GM10248 (cell line): ENCODE measurements at places on chromosomes 5 and 9.

GRCh38 chr5:159955056-159955624 is 38.9 kb downstream of the ADRA1B start:
- DNase-seq, result no peak

- DNase-seq, result peak; percentile 26
These were observed 7.0 kb downstream of the PAM start for GRCh38 chr5:102762095-102762534.

- no peak for DNase-seq
These were observed 60.2 kb upstream of the STARD4 start for GRCh38 chr5:111572561-111572960.

GRCh38 chr5:54037205-54037604 is 273.2 kb downstream of the ARL15 start:
- DNase-seq, result no peak

GRCh38 chr5:80216753-80217596 is 38.9 kb downstream of the SERINC5 start:
- DNase-seq, result no peak
